H9 (cell line): ENCODE measurements at places on chromosomes 6 and 20. TPM values are rescaled to one million over a fixed set of nuclear protein-coding genes. Genes with fewer than 3 reads are reported as not detected.

DNA sequence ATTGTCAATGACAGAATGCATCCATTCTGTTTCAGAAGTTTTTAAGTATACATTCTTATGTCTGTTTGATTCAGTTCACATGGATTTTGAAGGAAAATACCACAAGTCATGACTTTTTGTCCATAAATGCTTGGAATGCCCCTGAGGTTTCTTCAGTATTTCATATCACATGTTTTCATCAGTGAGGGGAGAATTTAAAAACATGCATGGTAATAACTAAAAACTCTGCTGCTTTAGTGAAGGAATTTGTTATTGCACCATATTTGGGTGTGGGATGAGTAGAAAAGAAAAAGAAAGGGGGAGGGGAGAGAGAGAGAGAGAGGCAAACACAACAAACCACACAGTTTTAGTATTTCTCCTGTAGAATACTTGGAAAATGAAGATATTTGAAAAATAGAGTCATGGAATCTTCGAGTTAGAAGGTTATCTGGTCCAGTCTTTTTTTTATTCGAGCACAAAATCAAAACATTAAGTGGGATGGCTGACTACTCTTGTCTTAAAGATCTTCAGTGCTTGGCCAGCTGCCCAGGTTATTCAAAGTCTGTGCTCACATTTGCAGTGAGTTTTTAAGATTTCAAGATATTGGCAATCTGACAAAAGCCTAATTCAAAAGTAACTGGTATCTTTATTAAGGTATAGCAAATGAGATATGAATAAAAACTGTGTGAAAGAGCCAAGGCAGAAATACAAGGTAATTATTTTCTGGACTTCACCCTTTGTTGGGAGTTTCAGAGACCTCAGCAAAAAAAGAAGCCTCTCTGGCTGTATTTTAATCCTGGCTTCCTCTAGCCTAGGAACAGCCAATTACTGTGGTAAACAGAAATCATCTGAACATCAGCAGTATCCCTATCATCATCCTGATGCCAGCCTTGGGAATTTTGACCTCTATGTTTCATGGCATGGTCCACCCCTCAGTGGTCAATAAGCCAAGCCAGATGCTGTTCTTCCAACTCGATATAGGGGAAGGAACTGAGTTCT is 687.9 kb upstream of the CITED2 start:
- no peak for DNase-seq
- no peaks in the 10 kb centered on the region; the same call in 1 of the 2 replicates for H3K36me3 ChIP-seq
- H3K4me1 ChIP-seq, result no peaks in the 10 kb centered on the region; the same call in 1 of the 2 replicates
- H3K4me3 ChIP-seq, result no peak overlapping the region
- H3K27ac ChIP-seq, result no peak overlapping the region
- no peaks in the 10 kb centered on the region for H3K27me3 ChIP-seq

- no peak overlapping the region for H3K27ac ChIP-seq
- H3K4me3 ChIP-seq, result no peak overlapping the region
- peaks cover 7% of the 10 kb centered on the region for H3K4me1 ChIP-seq
Observed at GRCh38 chr20:41154436-41155176, 17.3 kb downstream of the PLCG1 start.

GRCh38 chr6:3380344-3381232 is 76.3 kb downstream of the SLC22A23 start:
- no peaks in the 10 kb centered on the region for H3K4me1 ChIP-seq
- H3K4me3 ChIP-seq, result no peak overlapping the region
- DNase-seq, result no peak
- no peak overlapping the region for H3K27ac ChIP-seq
- no peaks in the 10 kb centered on the region for H3K27me3 ChIP-seq

DNA sequence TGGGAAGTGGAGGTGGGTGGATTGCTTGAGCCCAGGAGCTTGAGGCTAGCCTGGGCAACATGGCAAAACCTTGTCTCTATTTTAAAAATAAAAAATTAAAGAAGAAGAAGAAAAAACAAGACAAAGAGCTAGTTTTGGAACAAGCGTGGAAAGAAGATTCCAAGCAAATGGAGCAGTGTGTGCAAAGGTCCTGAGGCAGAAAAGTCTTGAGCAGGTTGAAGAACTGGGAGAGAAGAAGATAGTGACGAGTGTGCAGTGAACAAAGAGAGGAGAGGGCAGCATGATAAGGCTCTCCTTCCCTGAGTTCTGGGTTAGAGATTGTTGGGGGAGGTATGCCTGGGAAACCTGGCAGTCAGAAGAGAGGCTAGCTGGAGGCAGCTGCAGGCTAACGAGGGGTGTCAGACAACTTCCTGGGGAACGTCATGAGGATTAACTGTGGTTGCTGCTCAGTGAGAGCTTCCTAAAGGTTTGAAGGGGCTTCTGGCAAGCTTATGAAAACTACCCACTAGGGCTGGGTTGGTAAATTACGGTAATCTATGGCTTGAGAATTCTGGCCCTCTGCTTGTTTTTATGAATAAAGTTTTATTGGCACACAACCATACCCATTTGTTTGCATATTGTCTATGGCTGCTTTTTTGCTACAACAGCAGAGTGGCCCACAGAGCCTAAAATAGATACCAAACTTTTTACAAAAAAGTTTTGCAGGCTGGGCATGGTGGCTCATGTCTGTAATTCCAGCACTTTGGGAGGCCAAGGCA is 128.9 kb downstream of the ZFP64 start:
- H3K36me3 ChIP-seq, result no peaks in the 10 kb centered on the region; the same call in 1 of the 3 replicates
- no peak overlapping the region for H3K27ac ChIP-seq
- H3K4me1 ChIP-seq, result no peaks in the 10 kb centered on the region; the same call in 1 of the 2 replicates

DNA sequence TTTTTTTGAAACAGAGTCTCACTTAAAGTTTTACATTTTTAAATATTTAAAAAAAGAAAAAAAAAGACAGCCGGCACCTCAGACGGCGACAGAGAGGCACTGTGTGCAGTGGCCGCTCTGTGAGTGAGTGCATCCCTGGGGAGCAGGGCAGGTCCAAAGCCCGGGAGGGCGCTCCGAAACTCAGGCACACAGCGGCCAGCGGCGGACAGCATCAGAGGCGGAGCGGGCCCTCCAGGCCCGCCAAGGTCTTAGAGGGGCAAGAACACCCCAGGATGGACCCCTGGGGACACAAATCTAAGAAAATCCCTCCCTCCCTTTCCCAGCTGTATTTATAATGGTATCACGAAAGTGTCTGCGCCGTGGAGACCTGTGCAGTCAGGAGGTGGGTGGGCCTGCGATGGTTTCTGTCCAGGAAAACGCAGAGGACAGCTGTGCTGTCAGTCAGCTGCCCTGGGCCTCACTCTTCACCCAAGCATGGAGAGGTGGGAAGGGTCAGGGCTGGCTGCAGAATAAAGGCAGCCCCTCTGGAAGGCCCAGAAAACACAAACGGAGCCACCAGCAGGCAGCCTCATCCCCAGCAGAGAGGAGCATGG is 43.8 kb downstream of the TAF4 start:
- H3K27me3 ChIP-seq, result no peaks in the 10 kb centered on the region
- peaks cover 3% of the 10 kb centered on the region; the same call in 1 of the 2 replicates for H3K36me3 ChIP-seq
- H3K4me1 ChIP-seq, result no peaks in the 10 kb centered on the region

GRCh38 chr6:105746509-105746908 is 339.6 kb upstream of the PRDM1 start:
- no peaks in the 10 kb centered on the region for H3K27me3 ChIP-seq
- H3K27ac ChIP-seq, result no peak overlapping the region
- H3K4me1 ChIP-seq, result peaks cover 3% of the 10 kb centered on the region; the same call in 1 of the 2 replicates
- no peak for DNase-seq
- 0 out of 3 replicates have a peak, but pooled peaks cover 2% of the 10 kb centered on the region for H3K36me3 ChIP-seq

GRCh38 chr6:71279740-71280139 is 8.9 kb upstream of the OGFRL1 start:
- no peak overlapping the region for H3K4me3 ChIP-seq
- H3K36me3 ChIP-seq, result no peaks in the 10 kb centered on the region
- no peaks in the 10 kb centered on the region for H3K4me1 ChIP-seq
- no peaks in the 10 kb centered on the region for H3K27me3 ChIP-seq
- no peak for DNase-seq
- H3K27ac ChIP-seq, result no peak overlapping the region

Gene FAM83D
- total RNA-seq, result 48.1 and 51.6 TPM in 2 replicates

DNA sequence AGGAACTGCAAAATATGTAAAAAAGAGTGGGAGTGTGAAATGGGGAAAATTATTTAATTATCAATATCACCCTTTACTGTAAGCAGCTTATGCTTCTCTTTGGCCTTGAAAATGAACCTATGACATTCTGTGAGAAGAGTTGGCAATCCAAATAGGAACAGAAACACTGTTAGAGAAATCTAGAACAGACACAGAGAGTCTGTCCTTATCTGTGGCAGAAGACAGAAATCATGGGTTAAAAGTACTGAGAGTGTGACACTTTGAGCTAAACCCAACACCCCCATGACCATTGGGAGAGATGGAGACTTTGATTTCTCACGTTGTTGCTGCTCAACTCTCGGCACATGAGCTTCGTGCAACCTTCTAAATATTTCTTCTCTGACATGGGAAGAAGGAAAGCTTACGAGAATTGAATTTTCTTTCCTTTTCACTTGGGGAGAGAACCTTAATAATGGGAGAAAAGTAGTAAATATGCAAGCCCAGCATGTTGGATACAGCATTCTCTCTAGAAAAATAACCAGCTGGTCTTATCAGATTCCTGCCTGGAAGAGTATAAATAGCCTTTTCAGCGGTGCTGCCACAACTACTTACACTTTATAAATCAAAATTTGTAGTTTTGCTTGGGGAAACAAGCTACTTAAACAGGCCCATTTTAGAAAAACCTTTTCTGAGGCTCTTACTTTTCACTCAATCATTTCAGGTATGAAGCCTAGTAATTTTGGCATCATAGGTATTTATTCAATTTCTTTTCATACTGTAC is 49.4 kb upstream of the NOX3 start:
- no peaks in the 10 kb centered on the region for H3K27me3 ChIP-seq
- no peaks in the 10 kb centered on the region for H3K36me3 ChIP-seq
- no peak for DNase-seq
- H3K27ac ChIP-seq, result no peak overlapping the region
- no peak overlapping the region for H3K4me3 ChIP-seq
- no peaks in the 10 kb centered on the region for H3K4me1 ChIP-seq

Gene SIRPD
- total RNA-seq, result not detected in 2 replicates

GRCh38 chr6:120279466-120280167 is 930.1 kb upstream of the MAN1A1 start:
- no peaks in the 10 kb centered on the region for H3K27me3 ChIP-seq
- no peaks in the 10 kb centered on the region for H3K4me1 ChIP-seq
- DNase-seq, result no peak
- no peak overlapping the region for H3K27ac ChIP-seq

Gene BPIFA1
- not detected in 2 replicates for total RNA-seq

DNA sequence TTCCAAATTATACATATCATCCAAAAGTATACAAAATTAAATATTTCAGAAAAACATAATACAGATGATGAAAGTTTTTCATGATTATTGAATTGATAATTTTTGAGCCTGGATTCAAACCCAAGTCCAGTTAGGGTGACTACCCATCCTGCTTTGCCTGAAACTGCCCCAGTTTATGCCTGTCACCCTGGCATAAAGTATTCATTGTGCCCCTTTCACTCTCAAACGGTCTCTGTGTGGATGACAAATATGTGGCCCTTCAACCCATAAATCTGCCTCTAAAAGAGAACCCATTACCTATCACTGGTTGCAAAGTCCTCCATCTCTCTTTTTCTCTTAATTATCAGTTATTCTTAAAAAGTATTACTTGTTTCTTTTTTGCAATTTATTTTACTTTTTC is 553.7 kb upstream of the JARID2 start:
- no peaks in the 10 kb centered on the region; the same call in 1 of the 2 replicates for H3K4me1 ChIP-seq
- no peaks in the 10 kb centered on the region for H3K36me3 ChIP-seq
- H3K27ac ChIP-seq, result no peak overlapping the region
- no peak for DNase-seq

GRCh38 chr6:31308050-31308844 is 36.4 kb upstream of the HLA-C start:
- no peak overlapping the region for H3K4me3 ChIP-seq
- no peaks in the 10 kb centered on the region for H3K27me3 ChIP-seq
- H3K4me1 ChIP-seq, result no peaks in the 10 kb centered on the region
- H3K36me3 ChIP-seq, result no peaks in the 10 kb centered on the region
- peak; percentile 91 for DNase-seq
- no peak overlapping the region for H3K27ac ChIP-seq

DNA sequence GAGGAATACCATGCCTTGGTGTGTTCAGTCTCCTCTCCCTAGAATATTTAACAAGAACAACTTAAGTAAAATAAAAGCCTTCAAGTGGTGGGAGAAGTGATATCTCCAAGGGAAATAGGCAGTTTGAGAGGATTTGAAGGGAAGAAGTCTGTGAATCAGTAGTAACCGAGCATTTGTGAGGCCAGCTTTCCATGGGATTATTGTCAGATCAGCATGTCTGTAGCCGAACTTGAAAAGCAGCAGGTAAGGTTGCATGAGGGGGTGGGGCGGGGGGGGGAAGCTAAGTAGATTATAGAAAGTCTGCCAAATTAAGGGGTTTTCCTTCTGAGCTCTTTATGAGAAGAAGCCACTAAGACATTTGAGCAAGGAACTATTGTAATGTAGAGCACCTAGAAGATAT is 92.6 kb downstream of the GRIK2 start:
- no peak overlapping the region for H3K4me3 ChIP-seq
- no peaks in the 10 kb centered on the region; the same call in 1 of the 2 replicates for H3K4me1 ChIP-seq
- H3K27ac ChIP-seq, result no peak overlapping the region
- H3K36me3 ChIP-seq, result no peaks in the 10 kb centered on the region

DNA sequence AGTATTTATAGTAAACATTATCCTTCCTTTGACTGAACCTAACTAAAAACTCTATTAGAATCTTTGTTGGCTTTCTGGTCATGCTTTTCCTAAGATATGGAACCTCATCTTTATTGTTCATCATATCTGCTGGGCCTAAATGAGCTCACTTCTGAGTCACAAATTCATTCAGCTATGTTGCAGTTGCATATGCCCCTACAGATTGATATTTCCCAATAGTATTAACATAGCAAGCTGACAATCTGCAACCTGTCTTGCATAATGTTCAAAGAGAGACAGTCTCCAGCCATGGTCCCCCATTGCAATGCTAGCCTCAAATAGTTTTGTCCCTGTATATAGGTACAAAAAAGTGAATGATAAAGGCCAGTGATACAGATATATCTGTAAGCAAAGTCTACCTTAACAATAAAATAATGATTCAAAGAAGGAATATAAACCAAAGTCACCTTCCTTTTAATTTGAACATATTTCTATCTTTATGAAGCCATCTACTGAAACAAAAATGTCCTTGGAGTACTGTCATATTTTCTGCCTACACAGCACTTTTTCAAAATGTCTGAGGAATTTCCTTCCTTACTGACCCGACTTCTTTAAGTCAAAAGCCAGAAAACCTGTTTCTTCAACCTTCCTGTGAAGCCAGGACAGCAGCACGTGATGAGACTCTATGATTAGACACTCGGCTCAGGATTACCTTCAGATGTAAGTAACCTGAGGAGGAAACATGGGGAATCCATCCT is 140.7 kb downstream of the UBE3D start:
- H3K4me3 ChIP-seq, result no peak overlapping the region
- H3K27me3 ChIP-seq, result no peaks in the 10 kb centered on the region
- H3K36me3 ChIP-seq, result peaks cover 25% of the 10 kb centered on the region
- DNase-seq, result no peak

- no peak overlapping the region for H3K4me3 ChIP-seq
- H3K36me3 ChIP-seq, result no peaks in the 10 kb centered on the region
- no peak overlapping the region for H3K27ac ChIP-seq
- no peaks in the 10 kb centered on the region for H3K27me3 ChIP-seq
- H3K4me1 ChIP-seq, result no peaks in the 10 kb centered on the region; the same call in 1 of the 2 replicates
Observed at GRCh38 chr6:145028144-145028818, 707.0 kb downstream of the EPM2A start.

Gene GJA1
- 528 and 530 TPM in 2 replicates for total RNA-seq

Gene PTCHD4
- total RNA-seq, result 0.96 and 0.97 TPM in 2 replicates
